ENCODE measurements at places on chromosomes 4 and X.

DNA sequence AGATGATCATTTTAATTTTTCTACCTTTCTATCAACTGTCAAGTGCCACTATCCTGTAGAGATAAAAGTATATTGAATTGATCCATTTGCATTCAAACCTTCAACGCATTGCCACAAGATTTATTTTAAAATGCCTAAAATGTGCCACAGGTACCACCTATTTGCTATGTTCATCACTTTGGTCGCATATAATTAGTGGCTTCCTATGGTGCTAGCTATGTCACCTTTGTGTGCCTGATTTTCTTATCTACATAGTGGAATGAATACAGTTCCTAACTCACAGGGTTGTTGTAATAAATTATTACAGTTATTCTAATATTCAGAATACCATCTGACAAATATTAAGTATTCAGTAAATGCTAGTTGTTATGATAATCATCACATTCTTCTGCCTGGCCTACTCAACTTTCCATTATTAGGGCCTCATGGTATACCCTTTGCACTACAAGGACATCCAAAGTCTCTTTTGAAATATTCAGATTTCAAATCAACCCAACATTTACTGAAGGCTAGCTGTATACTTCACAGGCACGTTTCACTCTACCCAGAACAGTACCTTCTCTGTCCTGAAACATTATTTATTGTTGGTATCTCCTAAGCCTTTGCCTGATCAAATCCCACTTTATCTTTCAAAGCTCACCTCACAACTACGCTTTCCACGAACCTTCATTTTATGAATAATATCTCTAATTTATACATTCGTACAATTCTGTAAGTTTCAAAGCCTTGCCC is 62.4 kb downstream of the ANXA10 start:
- DNase-seq = no peak

DNA sequence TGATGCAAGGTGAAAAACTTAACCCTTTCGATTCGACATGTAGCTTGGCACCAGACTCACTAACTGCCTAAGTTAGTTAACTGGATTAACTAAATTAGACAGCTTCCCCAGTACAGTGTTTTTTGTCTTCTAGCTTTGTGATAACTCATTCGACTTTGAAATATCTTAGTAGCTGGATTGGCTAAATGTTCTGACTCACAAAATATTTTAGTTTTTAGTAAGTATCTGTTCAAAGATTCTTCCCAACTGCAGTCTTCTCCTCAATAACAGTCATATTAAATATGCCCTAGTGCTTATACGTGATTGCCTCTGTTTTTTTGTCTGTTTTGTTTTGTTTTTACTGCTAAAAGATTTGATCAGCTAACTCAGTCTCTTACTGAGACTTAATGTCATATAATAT is 102.9 kb downstream of the KCNIP4 start:
- no peak for DNase-seq

- no peak for DNase-seq
These were observed 1676.4 kb downstream of the PCDH7 start for GRCh38 chr4:32396507-32397070.

GRCh38 chr4:147863111-147863747 is 131.3 kb downstream of the ARHGAP10 start:
- no peak for DNase-seq

- DNase-seq = no peak
These were observed 63.4 kb downstream of the EFHC2 start for GRCh38 chrX:44280116-44280515.

GRCh38 chrX:155056877-155057792 is 13.8 kb downstream of the CMC4 start:
- peak; percentile 71 for DNase-seq

GRCh38 chr4:165364452-165365080 is 14.2 kb upstream of the CPE start:
- no peak for DNase-seq

- no peak for DNase-seq
These were observed 236.9 kb downstream of the TACR3 start for GRCh38 chr4:103482893-103483292.

DNA sequence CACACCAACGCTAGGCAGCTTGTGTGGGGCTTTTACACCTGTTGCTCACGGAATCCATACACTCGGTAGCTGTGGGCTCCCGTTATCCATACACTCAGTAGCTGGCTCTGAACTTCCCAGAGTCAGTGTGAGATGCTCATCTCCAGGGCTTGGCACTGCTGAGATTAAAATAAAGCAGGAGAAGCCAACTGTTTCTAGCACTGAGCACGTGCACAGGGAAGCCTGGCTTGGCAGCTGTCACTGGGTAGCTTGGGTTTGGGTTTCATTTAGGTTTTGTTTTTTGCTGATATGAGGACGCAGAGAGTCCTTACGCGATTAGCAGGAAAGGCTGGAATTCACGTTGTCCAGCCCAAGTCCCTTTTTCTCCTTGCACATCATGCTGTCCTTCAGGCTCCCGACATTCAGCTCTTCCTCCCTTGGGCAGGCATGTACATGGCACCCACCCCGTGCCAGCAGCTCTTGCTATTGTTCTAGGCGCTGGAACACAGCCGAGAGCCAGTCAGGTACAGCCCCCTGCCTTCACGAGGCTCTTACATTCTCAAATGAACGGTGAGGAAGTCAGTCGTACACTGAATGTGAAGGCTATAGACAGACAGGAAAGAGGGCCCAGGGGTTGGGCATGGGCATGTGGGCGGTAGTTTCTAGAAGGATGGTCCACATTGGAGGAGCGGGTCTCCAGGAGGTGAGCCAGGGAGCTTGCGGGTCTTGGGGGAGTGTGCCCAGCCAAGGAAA is 25.9 kb downstream of the NSG1 start:
- DNase-seq = no peak

GRCh38 chr4:173191623-173192041 is 23.0 kb downstream of the GALNT7 start:
- no peak for DNase-seq

DNA sequence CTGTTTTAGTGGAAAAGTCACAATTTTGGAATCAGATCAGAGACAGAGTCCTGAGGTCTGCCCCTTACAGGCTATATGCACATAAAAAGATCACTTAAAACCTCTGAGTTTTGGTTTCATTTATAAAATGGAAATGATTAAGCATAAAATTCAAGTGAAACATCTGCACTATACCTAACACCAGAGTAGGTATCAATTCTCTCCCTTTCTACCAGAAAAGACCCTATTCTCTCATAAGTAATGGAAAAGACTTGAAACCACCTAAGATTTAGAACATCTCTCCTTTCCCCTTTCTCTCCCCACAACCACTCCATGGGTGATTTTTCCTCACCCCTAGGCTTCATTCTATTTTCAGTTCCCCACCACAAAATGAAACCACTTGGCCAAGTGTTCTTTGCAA is 907 bp downstream of the LHFPL1 start:
- no peak for DNase-seq

GRCh38 chr4:15270201-15270600 is 157.6 kb upstream of the C1QTNF7 start:
- DNase-seq = no peak

- no peak for DNase-seq
These were observed 25.8 kb upstream of the FAM193A start for GRCh38 chr4:2510351-2511259.

DNA sequence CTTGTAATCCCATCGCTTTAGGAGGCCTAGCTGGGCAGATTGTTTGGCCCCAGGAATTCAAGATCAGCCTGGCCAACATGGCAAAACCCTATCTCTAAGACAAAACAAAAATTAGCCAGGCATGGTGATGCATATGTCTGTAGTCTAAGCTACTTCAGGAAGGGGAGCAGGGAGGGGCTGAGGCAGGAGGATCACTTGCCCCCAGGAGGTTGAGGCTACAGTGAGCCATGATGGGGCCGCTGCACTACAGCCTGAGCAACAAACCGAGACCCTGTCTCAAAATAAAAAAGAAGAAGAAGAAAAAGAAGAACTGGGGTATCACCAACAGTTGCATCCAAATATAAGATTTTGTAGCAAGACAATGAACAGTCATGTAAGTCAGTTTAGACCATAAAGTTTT is 47.3 kb upstream of the NFKB1 start:
- no peak for DNase-seq

- DNase-seq = no peak
These were observed 292.4 kb downstream of the PPP1R2C start for GRCh38 chrX:42485601-42486000.

DNA sequence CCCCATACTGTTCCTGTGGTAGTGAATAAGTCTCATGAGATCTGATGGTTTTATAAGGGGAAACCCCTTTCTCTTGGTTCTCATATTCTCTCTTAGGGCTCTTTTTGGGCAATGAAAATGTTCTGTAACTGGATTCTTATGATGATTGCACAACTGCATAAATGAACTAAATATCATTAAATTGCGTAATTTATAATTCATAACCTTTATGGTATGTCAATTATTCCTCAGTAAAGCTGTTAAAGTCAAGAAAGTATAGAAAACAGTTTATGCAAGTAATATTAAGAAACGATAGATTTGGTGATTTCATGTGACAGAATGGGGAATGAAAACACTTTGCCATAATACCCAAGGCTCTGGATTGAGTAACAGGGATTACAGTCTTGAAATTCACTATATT is 33.5 kb upstream of the SPANXD start:
- DNase-seq = no peak

- no peak for DNase-seq
These were observed 519.0 kb downstream of the IL15 start for GRCh38 chr4:142155347-142155746.

GRCh38 chr4:91317434-91317833 is 986.3 kb upstream of the GRID2 start:
- DNase-seq = no peak

DNA sequence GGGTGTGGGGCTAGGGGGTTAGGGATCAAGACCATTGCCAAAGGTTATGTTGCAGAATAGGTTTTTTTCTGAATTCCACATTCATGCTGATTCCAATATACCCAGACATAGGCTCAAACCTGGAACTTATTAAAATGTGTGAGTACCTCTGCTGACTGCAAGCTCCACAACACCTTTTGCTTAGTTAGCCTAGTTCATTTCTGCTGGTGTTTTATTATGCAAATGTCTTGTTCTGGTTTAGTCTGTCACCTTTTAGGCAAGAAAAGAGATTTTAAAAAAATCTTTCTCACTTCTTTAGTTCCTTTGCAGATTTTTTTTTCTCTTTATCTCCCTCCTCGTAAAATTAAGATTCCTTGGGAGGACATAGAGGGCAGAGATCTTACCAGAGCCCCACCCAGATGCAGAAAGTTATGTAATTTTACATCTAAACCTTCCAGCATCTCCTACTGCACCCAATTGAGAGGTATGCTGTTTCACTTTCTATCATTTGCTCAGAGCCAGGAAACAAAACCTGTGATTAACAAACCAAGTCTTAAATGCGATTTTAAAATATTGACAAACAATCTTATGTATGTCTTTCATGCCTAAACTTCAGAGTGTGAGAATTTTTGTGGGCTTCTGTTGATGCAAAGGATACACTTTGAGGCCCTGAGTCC is 190.7 kb upstream of the CLNK start:
- DNase-seq = no peak

DNA sequence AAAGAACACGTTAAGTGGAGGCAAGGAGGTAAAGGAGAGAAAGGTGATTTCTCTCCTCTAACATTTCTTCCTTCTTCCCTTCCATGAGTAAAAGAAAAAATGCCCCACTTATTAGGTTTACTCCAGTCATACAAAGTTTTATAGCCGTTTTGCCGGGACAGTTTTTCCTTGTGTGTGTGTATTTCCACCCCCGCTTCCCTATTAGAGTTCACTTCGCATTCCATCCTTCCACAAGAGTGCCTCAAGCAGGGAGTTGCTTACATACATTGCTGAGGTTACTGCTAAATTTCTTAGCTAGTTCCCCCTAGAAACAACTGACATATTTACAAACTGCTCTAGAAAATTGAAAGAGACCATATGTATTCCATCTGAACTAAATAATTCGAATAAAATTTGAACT is 45.2 kb upstream of the BMP15 start:
- no peak for DNase-seq

DNA sequence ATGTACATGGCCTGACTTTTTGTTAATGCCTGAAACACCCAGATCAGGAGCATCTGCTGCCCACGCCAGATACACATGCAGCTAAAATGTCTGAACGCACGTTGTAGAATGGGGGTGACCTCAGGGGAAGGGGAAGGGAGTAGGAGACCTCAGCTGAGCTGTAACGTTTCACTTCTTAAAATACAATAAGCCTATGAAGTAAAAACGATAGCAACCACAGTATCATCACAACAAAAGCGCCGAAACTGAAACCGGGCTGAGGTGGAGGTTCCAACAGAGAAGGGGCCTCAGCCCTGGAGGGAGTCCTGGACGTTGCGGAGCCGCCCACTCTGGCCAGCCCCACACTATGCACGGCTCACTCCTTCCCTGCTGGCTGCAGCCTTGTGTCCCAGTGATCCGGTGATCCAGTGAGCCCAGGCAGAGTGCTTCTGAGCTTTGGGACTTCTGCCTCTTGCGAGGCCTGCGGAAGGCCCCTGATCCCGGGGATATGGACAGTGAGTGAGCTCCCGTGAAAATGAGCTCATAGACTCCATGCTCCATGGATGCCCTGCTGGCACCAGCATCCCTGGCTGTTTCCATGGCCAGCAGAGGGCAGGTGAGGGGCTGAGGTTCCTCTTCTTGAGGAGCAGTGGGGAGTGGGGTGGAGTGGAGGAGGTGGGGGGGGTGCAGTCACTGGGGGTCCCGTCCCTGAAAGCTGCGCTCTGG is 52.0 kb downstream of the HMX1 start:
- DNase-seq = no peak

- no peak for DNase-seq
These were observed 149.3 kb downstream of the ARAP2 start for GRCh38 chr4:36094995-36095394.

DNA sequence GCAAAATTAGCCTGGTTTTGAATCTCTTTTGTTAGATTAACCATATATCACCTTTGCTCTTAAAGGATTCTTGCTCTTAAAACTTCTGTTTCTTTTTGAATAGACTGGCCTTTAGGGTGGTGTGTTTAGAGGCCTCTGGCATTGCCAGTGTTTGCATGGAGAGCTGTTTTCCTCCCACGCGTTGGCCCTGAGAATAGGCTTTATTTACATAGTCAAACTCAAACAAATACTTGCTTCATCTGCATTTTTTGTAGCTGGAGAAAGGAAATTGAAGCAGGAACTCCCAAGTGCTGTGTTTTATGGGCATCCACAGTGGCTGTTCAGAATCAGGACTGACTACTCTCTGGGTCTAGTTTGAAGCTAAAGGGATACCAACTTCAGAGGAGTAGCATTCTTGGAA is 2.7 kb downstream of the SHROOM2 start:
- DNase-seq = no peak

- DNase-seq = no peak
These were observed 6.6 kb upstream of the ENOX2 start for GRCh38 chrX:130909469-130910136.
